HT-29 (cell line): ENCODE measurements at places on chromosomes 6 and 20.

- DNase-seq: no peak
Observed at GRCh38 chr6:33960345-33961313, 156.8 kb upstream of the MLN start.

- no peak for DNase-seq
Observed at GRCh38 chr20:58867211-58867610, 14.7 kb downstream of the GNAS start.

- no peak for DNase-seq
Observed at GRCh38 chr6:117668736-117669135, 6.5 kb upstream of the NUS1 start.

- peak; percentile 83 for DNase-seq
Observed at GRCh38 chr6:84466511-84466910, 239.1 kb upstream of the CEP162 start.

GRCh38 chr6:32668226-32668747 is 1.8 kb upstream of the HLA-DQB1 start:
- DNase-seq: no peak

DNA sequence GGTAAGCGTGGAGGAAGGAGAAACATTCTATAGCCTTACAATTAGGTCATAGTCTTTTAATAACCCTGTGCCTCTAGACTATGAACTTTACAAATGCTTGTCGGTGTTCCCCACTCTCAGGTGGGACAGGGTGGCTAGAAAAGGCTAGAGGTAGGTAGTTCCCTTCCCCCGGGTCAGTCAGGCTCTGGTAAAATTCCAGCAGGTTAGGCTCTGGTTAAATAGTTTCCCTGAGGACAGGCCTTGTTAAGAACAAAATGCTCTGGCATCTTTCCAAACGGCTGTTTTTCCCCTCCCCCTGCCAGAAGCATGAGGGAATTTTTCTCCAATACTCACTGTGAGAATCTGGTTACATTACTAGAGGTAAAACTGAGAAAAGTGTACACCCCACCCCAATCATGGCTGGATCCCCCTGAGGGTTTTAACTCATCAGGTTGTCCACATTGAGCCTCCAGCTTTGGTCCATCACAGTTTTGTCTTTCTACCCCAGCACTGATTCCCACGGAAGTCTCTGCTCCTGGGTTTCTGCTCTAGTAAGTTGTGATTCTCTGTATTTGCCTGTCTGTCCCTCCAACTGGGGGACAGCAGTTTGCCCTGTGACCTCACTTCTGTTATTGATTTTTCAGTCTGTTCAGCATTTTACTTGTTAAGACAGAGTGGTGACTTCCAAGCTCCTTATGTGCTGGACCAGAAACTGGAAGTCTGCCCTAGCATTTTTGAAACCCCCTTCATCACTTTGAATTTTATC is 84.7 kb upstream of the ADGRF1 start:
- peak; percentile 60 for DNase-seq
